ENCODE measurements at places on chromosomes 1 and 21.

GRCh38 chr1:115676498-115677181, 34.9 kb downstream of the VANGL1 start:
- no peak for DNase-seq

DNA sequence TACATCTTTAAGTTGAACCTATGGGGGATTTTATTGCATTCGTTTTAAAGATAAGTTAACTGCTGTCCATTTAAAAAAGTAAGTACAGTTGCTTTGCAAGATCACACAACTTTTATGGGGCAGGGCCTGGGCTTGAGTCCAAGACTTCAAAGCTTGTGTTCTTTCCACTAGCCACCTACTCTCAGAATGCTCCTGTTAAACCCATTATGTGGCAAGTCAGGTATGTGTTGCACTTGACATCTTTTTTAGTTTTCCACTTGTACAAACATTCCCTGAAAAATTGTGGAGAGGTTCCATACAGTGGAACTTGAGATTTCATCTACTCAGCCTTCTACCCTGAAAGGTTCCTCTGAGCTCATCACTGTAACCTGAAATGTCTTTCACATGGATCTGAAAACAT, 235.5 kb upstream of the SGIP1 start:
- no peak for DNase-seq

GRCh38 chr1:223508796-223509195, 115.6 kb downstream of the CCDC185 start:
- no peak for DNase-seq

DNA sequence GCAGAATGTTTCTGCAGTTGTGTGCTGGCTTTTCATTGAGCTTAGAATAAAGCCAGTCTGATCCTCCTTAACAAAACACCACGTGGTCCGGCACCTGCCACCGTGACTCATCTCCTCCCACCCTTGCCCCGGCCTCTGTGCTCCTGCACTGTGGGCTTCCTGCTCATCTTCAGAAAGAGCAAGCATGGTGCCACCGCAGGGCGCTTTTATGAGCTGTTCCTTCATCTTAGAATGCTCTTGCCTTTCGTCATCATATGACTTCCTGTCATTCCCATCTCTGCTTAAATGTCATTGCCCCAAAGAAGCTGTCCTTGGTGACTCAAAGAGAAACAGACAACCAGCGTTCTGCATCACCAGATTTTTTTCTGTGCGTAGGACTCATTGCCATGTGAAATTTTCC, 117.8 kb downstream of the HHAT start:
- no peak for DNase-seq

GRCh38 chr1:206660136-206660535, 24.6 kb upstream of the MAPKAPK2 start:
- DNase-seq = no peak

DNA sequence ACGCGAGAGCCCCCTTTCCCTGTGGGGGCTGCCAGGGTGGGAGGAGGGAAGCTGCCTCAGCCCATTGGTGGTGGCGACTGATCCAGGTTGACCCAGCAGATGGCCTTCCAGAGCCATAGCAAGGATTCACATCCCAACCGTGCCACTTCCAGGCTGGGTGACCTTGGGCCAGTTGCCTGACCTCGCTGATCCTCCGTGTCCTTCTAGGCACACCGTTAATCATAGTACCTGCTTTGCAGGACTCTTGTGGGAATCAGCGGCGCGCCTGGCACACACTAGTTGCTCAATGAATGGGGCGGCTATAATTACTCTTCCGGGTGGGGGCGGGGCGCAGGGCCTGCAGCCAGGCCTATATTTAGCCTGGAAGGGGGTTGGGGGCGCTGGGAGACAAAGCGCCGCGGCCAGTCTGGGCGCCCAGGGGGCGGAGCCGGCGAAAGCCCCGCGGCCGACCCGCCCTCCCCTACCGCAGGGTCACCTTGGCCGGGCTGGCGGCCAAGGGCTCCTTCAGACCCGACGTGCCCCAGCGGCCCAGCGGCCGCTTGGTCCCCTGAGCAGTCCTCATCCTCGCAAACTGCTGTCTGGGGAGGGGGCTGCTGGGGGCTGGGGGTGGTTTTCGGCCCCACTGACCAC, 5.1 kb downstream of the HSPB7 start:
- peak; percentile 5 for DNase-seq

DNA sequence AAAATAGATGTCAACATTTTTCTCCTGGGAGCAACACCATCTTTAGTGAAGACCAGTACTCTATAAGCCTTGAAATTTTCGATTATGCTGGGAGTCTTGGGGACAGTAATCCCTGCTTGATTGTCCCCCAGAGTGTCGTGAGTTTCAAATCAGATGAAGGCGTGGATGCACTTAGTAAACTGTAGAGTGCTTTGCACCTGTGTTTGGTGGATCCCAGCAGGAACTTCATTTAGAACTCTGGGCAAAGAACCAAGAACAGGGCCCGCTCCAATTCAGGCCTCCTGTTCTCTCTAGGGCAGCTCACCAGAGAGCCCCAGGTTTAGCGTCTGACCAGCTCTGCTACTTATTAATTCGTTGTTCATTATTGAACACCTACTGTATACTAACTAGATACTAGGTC, 1.5 kb downstream of the GPX7 start:
- no peak for DNase-seq

DNA sequence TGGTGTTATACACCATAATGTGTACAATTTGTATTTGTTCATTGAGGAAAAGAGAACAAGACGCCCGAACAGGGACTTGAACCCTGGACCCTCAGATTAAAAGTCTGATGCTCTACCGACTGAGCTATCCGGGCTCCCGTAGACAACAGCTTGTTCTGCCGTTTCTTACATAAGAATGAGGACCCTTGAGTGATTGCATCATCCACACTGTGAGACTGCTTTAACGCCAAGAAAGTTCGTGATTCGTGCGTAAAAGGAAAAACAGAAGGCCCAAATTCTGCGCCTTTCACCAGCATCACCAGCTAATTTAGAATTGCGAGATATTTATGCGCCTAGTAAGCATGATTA, 9.3 kb upstream of the MDM4 start:
- peak; percentile 80 for DNase-seq

GRCh38 chr1:154717528-154717924, 109.5 kb upstream of the ADAR start:
- DNase-seq = no peak

- DNase-seq = no peak
These were observed 4.0 kb downstream of the TRIM11 start for GRCh38 chr1:228402641-228403025.

GRCh38 chr1:160806784-160807183, 10.8 kb downstream of the LY9 start:
- DNase-seq = no peak

- no peak for DNase-seq
These were observed 118.3 kb upstream of the USP24 start for GRCh38 chr1:55333461-55333860.

GRCh38 chr1:59556802-59557548, 257.8 kb upstream of the HOOK1 start:
- no peak for DNase-seq

DNA sequence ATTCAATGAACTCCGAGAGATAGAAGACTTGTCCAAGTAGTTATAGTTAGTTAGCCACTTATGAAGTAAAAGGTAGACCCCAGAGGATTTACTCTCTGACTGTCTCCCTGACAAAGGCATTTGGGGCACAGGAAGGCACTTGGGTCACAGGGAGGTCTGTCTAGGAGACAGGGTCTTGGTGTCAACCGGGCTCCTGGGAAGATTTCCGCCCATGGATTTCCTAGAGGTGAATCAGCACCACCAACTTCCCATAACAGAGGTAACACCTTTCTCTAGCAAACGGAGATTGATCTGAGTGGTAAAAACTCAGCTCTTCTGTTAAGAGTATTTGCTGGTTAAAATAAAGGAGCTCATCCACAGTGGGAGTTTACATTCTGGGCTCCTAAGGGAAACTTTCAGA, 16.4 kb downstream of the CCN1 start:
- DNase-seq = no peak

GRCh38 chr1:241972703-241973369, 15.3 kb downstream of the BECN2 start:
- DNase-seq = no peak

DNA sequence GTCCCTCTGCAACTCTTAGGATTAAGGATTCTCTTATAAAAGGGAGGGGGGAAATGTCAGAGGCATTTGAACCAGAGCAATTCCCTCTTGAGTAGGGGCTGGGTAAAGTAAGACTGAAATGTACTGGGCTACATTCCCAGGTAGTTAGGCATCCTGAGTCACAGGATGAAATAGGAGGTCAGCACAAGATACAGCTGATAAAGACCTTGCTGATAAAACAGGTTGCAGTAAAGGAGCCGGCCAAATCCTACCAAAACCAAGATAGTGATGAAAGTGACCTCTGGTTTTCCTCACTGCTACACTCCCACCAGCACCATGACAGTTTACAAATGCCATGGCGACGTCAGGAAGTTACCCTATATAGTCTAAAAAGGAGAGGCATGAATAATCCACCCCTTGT, 14.3 kb upstream of the COX20 start:
- no peak for DNase-seq

GRCh38 chr21:38628349-38628748, 130.1 kb upstream of the ERG start:
- DNase-seq = no peak

DNA sequence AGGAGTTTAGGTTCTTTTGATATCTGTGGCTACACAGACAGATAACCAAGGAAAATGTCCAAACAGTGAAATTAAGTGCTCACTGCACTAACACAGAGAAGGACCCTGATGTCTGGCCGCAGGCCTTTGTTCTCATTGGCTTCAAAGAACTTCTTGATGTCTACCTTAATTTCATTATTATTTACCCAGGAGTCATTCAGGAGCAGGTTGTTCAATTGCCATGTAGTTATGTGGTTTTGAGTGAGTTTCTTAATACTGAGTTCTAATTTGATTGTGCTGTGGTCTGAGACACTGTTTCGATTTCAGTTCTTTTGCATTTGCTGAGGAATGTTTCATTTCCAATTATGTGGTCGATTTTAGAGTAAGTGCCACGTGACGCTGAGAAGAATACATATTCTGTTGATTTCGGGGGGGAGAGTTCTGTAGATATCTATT, 15.2 kb upstream of the LGALS8 start:
- DNase-seq = no peak

DNA sequence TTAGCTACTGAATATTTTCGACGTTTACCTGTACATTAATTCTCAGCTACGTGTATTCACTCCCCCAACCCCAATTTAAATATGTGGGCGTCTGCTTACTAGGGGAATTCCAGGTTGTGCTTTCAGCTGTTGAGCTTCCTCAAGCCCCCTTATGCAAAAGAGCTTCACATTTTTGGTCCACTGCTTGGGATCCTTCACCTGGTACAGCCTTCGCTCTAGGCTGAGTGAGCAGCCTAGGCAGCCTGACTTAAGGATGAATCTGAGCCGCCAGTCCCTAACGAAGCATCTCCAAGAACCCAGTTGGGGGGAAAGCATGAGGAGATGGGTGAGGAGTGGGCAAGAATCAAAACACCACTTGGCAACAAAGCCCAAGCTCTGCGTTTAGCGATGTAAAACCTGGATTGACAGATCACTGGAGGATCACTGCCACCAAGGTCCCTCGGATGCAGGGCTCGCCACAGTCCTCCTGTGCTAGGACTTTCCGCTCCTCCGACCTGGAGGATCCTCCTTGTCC, 674 bp downstream of the BCL10 start:
- DNase-seq = no peak

GRCh38 chr1:203799157-203799556, 3.7 kb downstream of the ZBED6 start:
- no peak for DNase-seq

DNA sequence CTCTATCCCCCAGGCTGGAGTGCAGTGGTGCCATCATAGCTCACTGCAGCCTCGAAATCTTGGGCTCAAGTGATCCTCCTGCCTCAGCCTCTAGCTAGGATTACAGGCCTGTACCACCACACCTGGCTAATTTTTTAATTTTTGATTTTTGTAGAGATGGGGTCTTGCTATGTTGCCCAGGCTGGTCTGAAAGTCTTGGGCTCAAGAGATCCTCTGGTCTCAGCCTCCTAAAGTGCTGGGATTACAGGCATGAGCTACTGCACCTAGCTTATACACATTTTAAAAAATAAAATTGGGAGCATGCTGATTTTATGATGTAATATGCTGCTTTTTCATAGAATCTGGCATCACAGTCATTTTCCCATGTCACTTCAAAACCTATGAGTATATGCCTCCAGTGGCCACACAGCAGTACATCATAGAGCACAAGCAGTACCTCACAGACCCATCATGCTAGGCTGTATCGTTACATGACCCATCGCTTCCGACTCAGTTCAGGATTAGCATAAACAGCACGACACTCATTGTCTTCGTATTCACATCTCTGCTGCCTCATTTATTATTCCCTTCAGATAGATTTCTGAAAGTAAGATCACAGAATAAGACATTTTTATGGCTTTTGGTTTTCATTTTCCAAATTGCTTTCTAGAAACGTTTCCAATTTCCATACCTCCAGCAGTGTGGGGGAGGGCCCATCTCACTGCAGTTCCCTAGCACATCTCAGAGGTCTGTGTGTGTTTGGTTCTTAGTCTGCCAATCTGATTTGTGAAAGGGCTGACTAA, 35.9 kb upstream of the CCSAP start:
- no peak for DNase-seq

GRCh38 chr1:177847843-177848242, 122.0 kb downstream of the SEC16B start:
- DNase-seq = no peak

DNA sequence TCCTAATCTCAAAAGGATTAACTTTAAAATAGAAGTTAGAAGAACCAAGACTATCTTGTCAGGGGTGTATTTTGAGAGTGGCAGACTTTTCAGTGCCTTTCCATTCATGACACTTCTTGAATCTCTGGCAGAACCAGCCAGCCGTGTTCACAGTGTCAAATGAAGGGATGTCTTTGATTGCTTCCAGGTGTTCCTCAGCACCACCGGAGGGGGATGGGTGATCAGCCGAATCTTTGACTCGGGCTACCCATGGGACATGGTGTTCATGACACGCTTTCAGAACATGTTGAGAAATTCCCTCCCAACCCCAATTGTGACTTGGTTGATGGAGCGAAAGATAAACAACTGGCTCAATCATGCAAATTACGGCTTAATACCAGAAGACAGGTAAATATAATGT, 32.3 kb downstream of the FMO1 start:
- DNase-seq = no peak

DNA sequence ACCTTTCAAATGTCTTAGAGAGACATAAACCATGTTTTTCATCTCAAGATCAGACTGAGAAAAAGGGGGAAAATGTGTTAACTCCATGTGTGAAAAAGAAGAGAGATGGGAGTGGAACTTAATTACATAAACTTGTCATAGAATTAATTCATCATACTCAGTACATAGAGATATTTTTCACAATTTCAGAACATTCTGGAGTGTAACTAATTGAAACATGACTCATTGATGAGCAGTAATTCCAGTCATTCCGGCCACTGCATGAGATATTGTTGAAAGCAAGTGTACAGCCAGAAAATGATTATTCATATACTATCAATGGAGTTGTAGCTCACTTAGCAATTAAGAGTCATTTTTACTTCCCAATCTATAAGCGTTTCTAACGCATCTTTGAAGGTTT, 739.3 kb downstream of the LTN1 start:
- DNase-seq = no peak

DNA sequence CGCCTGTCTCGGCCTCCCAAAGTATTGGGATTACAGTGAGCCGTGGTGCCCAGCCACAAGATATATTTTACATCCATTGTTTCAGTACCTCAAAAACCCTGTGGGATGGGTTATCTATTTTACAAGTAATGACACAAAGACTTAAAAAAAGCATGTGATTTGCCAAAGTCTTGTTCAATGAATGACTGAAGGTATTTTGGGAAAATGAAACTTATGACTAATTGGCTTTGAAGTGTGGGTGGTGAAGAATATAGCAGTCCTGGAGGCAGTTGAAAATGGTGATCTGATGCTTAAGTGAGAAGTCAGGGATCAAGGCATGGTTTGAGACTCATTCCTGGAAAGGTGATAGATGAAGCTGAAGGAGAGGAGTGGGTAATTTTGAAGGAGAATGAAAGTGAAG, 3.0 kb downstream of the SWT1 start:
- DNase-seq = no peak
